ENCODE measurements at places on chromosomes 5 and 9.
A peak's percentile ranks its signal among the peaks of the same experiment; 100 is the strongest.

DNA sequence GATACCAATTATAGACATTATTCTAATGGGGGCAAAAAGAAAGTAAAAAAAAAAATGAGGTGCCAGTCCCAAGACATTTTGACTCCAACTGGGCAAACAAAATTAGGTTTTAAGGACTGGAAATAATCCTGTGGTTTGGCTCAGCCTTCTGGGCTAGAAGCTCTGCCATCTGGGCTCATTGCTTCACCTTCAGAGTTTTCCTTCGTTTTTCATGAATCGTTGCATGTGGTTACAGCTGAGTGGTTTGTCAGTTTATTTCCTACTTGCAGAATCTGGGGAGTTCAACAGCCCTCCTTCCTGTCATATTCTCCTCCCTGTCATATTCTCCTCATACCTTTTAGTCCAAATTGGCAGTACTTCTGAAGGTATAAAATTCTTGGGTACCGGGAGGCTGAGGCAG lies 12.0 kb downstream of the UGT3A2 start:
- no peak for DNase-seq

DNA sequence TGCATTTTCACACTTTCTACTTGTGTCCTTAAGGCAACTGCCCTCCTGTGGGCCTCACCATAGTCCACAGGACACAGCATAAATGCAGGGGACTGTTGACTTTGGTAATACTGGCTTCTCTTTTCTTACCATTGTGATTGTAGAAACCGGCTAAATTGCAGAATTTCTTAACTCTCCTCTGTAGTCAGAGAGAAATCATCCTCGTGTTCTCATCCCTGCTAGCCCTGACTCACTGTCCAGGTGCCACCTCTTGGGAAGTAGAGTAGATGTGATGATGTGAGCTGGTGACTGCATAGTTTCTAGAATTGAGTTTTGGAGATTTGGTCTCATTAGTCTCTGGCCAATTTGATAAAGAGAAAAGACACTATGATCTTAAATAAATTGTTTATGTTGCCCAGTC lies 5.5 kb downstream of the PHF24 start:
- DNase-seq: no peak

DNA sequence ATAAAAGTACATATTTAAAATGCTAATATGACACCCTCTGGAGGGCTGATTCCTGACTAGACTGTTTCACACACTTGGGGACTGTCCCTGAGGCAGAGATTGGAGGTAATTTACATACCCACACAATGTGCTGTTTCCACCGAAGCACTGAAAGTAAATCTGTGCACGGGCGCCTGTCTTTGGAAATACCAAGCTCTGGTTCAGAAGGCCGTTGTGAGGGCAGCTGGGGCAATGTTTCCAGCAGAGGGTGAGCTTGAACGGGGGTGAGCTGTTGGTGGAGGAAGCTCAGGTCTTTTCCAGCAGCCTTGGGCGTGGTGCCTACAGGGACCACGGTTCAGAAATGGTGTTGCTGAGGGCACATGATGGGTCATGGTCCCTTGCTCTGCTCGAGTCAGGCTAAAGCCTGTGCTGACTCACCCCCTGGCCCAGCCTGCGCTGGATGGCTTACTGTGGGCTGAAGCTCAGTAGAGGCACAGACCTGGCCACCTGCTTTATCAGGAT lies 25.8 kb upstream of the HMCN2 start:
- DNase-seq: no peak

DNA sequence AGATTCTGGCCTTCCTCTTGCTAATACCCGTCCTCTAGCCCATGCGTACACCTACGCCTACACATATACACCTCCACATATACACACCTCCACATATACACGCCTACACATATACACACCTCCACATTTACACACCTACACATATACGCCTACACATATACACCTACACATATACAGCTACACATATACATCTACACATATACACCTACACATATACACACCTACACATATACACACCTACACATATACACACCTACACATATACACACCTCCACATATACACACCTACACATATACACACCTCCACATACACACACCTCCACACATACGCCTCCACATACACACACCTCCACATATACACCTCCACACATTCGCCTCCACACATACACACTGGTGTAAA lies 27.2 kb downstream of the AK3 start:
- no peak for DNase-seq

DNA sequence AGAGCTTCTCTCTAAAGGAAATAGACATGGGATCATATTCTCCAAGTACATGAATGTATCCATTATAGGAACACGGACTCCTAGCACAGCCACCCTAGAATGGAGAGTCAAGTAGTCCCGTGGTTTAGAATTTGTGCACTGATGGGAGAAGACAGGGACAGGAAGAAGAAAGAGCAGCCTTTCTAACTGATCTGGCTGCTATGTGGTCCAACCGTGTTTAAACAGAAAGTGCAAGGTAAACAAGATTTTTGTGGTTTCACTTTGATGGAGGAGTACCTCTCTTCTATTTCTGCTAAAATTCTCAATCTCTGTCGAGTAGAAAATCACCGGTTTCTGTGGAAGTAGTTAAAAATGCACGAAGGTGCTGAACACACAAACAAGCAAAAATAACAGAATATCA lies 171.3 kb downstream of the ST8SIA4 start:
- no peak for DNase-seq

- no peak for DNase-seq
Measured at GRCh38 chr9:121868626-121869025, 217.2 kb downstream of the DAB2IP start.

- no peak for DNase-seq
Measured at GRCh38 chr5:126753227-126753626, 23.7 kb upstream of the LMNB1 start.

GRCh38 chr9:97794666-97795065 lies 58.4 kb upstream of the FOXE1 start:
- no peak for DNase-seq

- peak; percentile 27 for DNase-seq
Measured at GRCh38 chr5:124634228-124634739, 112.2 kb downstream of the ZNF608 start.

DNA sequence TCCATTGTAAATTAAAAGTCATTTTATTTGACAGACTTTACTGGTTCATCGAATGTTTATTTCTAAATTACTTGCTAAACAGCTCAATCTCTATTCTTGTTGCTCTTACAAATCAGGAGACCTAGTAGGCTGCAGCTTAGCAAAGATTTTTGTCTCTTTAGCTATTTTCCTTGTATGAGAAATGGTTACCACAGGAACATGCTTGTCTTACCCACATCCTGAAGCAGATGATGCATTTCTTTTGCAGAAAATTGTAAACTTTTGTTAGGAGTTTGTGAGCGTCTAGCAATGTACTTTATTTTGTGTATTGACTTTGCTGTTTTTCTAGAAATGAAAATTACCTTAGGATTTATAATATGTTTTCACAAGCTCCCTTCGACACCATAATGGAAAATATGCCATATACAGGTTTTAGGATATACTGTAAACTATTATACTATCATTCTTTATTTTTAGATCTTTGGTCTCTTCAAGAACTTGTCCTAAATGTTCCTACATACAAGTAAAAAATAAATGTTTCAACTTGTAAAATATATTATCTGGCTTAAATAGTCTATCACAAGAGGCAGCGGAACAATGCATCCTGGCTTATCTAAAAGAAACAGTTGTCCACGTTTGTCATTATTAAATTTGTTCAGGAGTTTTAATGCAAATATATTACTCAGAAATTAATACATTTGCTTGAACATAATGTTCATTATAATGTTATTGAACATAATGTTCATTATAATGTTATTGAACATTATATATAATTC lies 54.1 kb downstream of the SPEF2 start:
- no peak for DNase-seq

DNA sequence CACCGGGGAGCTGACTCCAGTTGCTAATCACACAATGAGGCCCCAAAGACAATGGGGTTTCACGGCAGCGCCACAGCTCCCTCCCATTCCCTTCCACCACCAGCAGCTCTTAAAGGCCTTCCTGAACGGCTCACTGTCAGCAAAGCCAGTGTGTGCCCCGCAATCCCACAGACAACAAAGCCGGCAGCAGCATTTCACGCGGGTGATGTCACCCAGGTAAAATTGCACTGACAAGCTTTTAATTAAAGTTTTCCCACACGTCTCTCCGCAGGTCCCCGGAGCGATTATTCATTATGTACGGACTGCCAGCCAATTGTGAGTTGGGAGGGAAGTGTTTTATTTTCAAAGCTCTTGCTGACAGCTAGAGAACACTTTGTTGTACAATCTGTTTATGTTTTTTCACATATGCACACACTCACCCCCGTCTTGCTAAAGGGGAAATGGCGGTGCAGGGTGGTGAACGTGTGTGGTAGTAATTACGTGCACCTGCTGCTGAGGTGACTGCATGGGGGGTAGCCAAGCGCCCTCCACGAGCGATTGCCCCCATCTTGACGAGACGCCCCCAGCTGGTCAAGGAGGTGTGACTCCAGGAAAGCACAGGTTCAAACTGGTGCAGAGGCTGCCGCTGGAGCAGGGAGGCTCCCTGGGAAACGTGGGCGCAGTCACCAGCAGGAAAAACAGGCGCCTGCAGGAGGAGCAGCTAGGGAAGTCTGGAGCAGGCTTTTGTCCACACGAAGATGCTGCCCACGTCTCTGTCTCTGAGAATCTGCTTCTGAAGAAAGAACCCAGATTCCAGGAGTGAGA lies 65.0 kb downstream of the IRX2 start:
- DNase-seq: no peak

- no peak for DNase-seq
Measured at GRCh38 chr9:90000925-90001324, 396.1 kb downstream of the GADD45G start.

GRCh38 chr9:102768002-102768401 lies 227.1 kb upstream of the CYLC2 start:
- DNase-seq: no peak
